ENCODE measurements at places on chromosomes 7 and 10.

GRCh38 chr10:30017556-30017955 is 41.8 kb downstream of the JCAD start:
- DNase-seq: no peak

GRCh38 chr7:122864016-122864415 is 22.2 kb downstream of the CADPS2 start:
- no peak for DNase-seq

DNA sequence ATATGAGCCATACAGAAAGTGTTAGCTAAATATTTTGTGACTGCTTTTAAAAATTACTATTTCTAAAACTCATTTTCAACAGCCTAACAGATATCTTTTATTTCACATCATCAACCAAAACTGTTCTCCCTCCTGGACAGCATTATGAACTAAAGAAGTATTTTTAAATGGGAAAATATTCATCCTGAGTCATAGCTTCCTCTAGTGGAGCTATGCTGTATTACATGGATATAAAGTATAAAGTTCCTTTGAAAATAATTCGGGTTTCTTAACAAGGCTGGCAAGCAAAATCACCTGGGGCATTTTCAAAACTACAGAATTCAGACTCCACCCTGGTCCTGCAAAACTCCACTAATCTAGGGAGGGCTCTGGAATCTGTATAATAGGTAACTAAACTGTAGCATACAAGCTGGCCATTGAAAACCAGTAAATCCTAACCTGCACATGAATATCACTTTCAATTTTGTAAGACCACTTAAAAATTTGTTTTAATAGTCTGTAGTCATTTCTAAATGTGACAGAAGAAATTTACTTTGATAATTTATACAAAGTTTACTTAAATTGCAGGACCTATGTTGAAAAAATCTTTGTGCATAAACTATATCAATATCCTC is 53.5 kb downstream of the SCIN start:
- DNase-seq: peak; percentile 14

DNA sequence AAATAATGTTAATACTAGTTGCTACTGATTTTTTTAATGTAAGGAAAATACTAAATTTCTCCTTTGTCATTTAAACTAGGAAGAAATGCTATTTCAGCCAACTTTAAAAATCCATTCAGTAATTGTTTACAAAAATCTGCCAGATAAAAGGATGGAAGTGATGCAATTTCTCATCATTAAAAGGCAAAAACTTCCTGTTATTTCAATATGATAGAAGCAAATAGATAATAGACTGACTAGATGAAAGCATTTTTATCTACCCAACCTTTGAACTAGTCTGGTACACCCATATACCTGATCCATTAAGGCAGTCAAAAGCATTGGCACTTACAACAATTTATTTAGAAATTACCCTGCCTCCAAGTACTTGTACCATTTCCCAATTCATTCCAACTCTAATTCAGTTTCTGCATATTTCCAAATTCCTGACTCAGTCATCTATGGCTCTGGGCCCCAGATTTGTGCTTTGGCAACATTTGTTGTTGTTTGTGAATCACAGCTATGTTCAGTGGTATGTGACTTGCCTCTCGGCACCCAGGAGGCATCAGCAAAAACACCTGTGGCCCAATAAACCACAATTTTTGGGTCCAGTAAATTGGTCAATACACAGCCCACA is 482.6 kb upstream of the SEMA3A start:
- no peak for DNase-seq

DNA sequence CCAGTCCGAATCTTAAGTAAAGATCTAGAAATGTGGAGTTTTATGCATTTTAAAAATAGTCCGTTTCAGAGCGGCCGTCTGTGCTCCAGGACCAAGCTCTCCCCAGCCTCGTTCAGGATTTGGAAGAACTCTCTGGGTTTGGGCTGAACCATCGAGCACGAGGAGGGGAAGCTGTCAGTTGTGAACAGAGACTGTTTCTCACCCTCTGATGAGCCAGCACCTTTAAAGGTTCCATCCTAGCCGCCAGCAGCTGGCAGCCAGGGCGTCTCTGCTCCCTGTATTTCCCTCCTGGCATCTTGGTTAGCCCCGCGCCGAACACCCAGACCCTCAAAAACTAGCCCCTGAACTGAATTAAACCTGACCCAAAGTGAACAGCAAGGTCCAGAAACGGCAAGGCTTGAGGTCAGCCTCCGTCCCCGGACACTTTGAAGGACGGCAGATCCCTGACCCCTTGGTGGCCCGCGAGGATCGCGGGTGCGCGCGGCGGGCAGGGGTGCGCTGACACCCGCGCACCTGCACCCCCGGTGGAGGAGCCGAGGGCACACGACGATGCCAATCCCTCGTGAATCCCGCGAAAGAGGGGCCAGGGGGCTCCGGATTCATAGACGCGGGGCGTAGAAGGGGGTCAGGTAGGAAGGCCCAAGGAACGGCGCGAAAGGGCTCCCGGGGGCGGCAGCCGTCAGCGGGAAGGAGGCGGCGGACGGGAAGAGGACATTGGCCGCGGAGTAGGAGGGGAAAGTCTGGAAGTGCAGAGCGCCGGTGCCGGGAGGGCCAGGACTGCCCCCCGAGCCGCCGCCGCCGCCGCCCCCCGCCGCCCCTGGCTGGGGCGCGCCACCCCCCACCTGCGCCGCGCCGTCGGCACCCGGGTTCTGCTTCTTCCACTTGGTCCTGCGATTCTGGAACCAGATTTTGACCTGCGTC is 2.7 kb downstream of the NKX1-2 start:
- DNase-seq: no peak

DNA sequence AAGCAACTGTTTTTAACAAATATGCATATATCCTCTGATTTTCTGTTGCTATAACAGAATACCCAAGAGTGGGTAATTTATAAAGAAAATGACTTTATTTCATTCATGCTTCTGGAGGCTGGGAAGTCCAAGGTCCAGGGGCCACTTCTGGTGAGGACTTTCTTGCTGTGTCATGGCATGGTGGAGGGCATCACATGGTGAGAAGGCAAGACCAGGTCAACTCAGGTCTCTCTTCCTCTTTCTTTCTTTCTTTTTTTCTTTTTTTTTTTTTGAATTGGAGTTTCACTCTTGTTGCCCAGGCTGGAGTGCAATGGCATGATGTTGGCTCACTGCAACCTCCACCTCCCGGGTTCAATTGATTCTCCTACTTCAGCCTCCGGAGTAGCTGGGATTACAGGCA is 303.0 kb upstream of the C7orf33 start:
- DNase-seq: no peak

DNA sequence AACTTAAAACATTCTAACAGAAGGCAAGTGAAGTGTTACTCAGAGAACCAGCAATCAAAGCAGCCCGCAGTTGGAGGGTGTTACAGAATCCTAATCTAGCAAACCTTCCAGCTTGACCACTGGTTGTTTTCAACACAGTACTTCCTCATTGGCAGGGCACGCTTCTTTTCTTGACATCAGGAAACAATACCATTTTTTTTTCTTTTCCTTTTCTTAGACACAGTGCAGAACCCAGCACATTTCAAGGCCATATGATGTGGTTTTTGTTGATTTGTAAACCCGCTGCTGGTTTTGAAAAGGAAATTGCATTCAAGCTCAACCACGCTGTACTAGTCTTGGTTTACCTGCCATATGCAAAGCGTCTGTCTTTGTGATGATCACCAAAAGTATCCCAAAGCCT is 33.4 kb downstream of the RHOBTB1 start:
- peak; percentile 61 for DNase-seq

DNA sequence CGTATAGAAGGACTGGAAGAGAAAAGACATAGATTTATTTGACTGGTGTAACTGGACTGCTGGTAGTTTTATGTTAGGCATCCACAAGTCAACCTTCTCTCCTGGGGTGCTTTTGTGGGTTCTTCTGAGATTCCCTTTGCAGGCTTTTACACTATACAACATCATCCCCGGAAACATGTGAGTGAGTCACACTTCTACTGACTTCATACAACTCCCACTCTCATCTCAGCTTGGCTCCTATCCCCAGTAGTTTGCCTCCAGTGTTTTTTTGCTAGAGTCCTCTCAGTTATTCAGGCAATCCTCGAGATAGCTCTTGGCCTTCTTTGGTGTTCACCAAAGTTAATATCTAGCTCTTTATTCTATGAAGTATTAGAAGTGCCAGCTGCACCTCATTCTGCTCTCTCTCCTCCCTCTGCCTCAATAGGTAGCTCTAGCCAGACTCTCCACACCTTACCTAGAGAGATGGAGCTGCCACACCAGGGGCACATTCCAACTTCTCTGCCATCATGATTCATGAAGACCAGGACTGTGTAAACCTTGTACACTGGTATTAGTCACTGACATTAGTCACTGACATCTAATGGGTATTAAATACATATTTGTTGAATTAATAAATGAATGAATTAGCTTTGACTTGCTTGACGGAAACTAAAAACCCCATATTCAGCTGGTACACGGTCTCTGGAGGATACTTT is 281.9 kb downstream of the PPP1R3A start:
- DNase-seq: no peak

- DNase-seq: no peak
Observed at GRCh38 chr7:136853654-136854053, 14.8 kb upstream of the CHRM2 start.

- no peak for DNase-seq
Observed at GRCh38 chr7:117143580-117143979, 179.3 kb downstream of the WNT2 start.

GRCh38 chr7:152078786-152079185 is 53.3 kb downstream of the GALNT11 start:
- no peak for DNase-seq

DNA sequence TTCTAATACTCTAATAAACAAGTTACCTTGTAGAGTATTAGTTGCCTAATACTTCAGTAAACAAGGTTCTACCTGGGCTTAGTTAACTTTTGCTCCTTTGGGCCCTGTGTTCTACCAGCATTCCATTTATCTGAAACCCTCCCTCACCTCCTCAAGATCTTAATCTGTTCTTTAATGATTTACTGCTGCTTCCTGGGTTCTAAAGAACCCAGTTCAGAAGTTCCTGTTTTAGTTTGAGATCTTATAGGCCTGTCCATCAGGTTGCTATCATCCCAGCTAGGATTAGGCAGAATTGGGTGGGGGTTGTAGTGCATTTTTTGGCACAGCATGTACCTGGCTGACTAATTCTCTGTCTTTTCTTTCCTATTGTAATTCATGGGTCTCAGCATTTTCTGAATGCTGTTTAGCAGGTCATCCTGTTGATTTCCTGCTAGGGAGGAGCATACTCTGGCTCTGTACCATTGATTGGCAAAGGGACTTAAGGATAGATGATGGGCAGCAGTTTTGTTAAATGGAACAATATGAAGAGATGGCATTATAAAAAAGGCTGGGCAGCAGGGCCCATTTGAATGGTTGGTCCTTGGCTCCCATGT is 53.7 kb upstream of the TMEM248 start:
- DNase-seq: no peak

GRCh38 chr7:877312-878232 is 1.2 kb downstream of the GET4 start:
- DNase-seq: no peak

DNA sequence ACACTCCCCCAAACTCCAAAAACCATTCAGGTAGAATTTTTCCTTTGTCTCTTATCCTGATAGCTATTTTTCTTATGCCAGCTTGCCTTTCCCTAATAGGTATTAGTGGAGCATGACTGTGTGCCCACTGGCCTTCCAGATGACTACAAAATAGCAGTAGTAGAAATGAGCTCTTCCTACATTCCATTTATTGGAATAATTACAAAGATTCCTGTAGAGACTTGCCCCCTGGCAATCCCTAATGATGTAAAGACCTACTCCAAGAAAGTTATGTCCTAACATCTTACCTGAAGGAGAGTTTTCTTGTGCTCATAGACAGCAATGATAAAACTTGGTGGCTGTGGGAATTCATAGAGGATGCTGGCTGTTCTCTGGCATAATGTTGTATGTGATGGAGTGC is 501.8 kb downstream of the GATA3 start:
- DNase-seq: no peak

DNA sequence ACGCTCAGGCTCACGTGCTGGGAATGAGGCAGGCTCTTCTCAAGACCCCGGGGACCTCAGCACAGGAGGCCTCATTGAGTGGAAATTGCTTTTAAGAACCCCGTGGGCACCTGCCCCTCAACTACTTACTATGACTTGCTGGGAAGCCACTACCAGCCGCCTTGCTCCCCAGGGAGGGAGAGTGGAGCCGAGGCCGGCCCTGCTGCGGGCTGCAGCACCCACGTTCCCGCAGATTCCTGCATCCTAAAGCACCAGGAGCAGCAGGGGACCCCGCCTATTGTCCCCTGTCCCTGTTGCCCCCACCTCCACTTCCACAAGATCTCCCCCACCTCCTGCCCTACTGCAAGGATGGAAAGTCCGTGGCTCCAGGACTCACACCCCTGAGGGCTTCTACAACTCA is 541.6 kb upstream of the PFKP start:
- DNase-seq: no peak

GRCh38 chr7:54961391-54961790 is 57.4 kb upstream of the EGFR start:
- no peak for DNase-seq

GRCh38 chr7:147510923-147511322 is 1079.6 kb upstream of the C7orf33 start:
- no peak for DNase-seq

DNA sequence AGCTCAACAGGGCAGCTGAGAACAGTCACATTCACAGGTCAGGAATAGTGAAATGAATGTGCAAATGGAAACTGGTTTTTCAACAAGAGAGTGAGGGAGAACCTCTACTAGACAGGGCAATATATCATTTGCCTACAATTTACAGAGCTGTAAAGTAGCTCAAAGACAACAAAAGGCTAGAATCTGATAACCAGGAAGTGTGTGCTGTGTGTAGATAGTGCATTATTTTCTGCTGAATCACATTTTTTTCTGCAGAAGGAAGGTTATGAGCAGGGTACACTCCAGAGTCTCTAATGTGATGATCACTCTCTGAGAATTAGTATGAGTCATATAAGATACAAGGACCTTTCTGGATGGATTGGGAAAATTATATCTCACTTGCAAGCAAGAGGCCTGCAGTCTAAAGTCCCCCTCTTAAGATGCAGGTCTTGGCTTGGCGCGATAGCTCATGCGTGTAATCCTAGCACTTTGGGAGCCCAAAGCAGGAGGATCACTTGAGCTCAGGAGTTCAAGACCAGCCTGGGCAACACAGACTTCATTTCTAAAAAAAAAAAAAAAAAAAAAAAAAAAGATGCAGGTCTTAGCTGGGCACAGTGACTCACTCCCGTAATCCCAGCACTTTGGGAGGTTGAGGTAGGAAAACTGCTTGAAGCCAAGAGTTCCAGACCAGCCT is 59.9 kb upstream of the COBL start:
- DNase-seq: no peak

- no peak for DNase-seq
Observed at GRCh38 chr7:151839451-151839921, 37.4 kb downstream of the PRKAG2 start.
